IMR-90 (cell line): ENCODE measurements at places on chromosomes 12 and 14.
A peak's percentile ranks its signal among the peaks of the same experiment; 100 is the strongest.

GRCh38 chr12:128421375-128421774 is 154.4 kb downstream of the TMEM132C start:
- no peak for DNase-seq

DNA sequence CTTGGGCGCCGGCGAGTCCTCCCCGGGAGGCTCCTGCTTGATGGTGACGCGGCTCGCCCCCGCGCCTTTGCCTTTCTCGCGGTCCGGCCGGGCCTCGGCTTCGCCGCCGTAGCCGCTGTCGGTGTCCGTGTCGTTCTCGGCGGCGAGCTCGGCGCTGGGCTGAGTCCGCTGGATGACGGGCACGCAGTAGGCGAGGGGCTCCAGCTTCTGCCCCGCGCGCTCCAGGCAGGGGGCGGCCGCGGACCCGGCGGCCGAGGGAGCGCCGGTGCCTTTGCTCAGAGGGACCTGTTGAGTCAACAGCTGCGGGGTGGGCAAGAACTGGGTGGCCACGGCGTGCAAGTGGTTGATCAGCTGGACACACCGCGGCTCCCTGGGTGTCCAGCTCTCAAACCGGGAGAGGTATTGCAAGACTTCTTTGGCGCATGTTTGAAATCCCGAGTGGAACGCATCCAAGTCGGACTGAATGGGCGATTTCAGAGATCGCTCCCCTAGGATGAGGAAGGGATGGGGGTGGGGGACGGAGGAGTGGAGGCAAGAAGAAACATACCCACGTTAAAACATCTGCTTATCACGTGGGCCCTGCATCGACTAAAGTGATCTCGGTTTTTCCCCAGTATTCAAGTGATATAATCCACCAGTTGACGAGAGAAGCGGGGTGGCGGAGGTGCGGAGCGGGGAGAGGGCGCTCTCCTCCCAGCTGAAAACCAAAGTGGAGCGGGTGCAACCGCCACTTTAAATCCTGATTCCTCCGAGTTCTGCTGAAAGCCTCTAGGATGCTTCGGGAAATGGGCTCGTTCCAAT is 2.0 kb downstream of the BHLHE41 start:
- peak; percentile 79 for DNase-seq

GRCh38 chr14:76926521-76927251 is 100.5 kb downstream of the LRRC74A start:
- peak; percentile 58 for DNase-seq

- peak; percentile 81 for DNase-seq
These were observed 165.3 kb downstream of the SNAPC1 start for GRCh38 chr14:61927520-61927919.

DNA sequence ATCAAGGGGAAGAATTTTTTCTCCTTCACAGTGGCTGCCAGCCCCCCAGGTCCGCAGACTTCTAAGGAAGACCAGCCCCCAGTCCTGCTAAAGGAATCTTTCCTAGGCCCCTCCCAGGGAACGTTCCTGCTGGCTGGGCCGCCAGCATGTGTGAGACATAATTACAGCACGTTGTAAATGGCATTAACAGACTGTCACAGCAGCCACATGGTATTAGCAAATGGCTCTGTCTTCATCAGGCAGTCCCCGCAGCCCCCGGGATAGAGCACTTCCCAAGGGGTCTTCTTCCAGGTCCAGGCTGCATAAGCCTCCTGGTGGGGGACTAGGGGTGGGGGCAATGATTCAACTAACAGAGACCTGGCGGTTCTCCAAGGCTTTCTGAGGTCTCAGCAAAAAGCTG is 34.9 kb upstream of the FAM222A start:
- DNase-seq = no peak

- DNase-seq = peak; percentile 66
These were observed at the start of gene PRIM1 for GRCh38 chr12:56751712-56752598. Gene PRIM1 (minus strand): TSS chr12:56752323. CDS start chr12:56752298, 25 bp downstream.

- no peak for DNase-seq
These were observed 4.0 kb downstream of the BTG1 start for GRCh38 chr12:92141591-92142121.

DNA sequence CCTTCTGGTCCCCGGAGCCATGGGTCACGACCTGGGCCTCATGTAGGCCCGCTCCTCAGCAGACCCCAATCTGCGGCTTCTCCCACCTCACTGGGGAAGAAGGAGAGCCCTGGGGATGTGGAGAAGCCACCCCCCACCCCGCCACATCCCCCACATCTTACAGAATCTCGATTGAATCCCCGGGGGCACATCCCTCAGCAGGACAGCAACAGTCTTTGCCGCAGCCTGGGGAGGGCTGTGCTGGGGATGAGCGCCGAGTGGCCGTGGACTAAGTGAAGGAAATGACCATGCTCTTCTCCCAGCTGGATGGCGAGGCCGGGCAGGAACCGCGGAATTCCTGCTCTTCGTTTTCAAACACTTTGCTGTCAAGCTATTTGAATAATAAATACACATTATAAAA is 169.0 kb upstream of the RTL1 start:
- DNase-seq = peak; percentile 30

- no peak for DNase-seq
These were observed 174.9 kb downstream of the KTN1 start for GRCh38 chr14:55754871-55755270.

- no peak for DNase-seq
These were observed 6.6 kb upstream of the ABCD2 start for GRCh38 chr12:39626033-39626814.

DNA sequence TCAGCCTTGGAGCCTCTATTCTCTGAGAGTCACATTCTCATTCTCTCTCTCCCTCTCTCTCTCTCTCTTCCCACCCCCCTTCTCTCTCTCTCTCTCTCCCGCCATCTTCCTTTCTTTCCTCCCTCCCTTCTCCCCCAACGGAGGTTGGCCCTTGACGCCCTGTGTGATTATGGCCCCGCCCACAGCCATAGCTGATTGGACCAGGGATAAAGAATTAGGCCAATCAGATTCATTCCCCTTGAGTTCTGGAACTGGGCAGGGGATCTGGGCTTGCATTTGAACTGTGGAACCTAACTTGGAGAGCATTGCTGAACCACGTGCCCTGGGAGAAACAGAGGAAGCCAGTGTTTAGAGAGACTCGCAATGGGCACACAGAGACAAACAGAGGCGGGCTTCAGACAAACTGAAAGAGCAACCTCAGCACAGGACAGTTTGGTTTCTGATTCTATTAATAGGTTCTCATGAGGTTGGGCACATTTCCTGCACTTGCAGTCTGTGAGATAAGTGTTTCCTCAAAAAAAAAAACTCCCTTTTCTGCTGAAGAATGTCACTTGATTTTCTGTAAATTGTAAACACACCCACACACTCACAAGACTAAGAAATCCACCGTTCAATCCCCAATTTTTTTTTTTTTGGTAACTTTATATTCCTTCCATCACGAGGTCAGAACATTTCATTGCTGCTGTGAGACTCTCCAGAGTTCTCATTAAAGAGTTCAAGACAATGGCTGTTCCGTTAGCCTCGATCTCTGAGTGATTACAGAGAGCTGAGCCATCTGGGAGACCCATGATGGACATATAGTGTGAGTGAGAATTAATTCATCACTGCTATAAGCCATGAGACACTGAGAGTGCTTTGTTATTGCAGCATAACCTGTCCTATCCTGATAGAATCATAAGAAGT is 3.5 kb upstream of the P2RX7 start:
- DNase-seq = peak; percentile 27

- no peak for DNase-seq
These were observed 61.7 kb downstream of the EMP1 start for GRCh38 chr12:13258197-13258596.

DNA sequence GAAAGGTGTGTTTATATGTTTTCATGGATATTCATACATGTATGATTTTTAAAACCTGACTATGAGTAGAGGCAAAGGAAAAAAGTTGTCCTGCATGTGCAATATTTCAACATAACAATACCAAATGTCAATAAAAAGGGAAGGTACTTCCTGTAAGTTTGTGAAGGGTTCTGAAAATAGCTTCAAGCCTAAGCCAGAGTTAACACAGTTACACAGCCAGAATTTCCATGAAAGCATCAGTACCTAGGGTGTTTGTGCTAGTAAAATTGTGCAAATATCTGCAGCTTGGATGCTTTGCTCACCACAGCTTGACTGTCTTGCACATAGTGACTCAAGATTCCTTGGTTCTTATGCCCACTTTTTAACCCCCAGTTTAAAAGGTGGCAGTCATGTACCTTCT is 193.1 kb upstream of the FAR2 start:
- no peak for DNase-seq

- DNase-seq = peak; percentile 23
These were observed 1.2 kb downstream of the KCNJ8 start for GRCh38 chr12:21773263-21773741.

DNA sequence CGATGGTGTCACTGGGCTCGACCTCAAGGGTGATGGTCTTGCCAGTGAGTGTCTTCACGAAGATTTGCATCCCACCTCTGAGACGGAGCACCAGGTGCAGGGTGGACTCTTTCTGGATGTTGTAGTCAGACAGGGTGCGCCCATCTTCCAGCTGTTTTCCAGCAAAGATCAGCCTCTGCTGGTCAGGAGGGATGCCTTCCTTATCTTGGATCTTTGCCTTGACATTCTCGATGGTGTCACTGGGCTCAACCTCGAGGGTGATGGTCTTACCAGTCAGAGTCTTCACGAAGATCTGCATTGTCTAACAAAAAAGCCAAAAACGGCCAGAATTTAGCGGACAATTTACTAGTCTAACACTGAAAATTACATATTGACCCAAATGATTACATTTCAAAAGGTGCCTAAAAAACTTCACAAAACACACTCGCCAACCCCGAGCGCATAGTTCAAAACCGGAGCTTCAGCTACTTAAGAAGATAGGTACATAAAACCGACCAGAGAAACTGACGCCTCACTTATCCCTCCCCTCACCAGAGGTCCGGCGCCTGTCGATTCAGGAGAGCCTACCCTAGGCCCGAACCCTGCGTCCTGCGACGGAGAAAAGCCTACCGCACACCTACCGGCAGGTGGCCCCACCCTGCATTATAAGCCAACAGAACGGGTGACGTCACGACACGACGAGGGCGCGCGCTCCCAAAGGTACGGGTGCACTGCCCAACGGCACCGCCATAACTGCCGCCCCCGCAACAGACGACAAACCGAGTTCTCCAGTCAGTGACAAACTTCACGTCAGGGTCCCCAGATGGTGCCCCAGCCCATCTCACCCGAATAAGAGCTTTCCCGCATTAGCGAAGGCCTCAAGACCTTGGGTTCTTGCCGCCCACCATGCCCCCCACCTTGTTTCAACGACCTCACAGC is 717 bp downstream of the UBC start:
- peak; percentile 68 for DNase-seq

DNA sequence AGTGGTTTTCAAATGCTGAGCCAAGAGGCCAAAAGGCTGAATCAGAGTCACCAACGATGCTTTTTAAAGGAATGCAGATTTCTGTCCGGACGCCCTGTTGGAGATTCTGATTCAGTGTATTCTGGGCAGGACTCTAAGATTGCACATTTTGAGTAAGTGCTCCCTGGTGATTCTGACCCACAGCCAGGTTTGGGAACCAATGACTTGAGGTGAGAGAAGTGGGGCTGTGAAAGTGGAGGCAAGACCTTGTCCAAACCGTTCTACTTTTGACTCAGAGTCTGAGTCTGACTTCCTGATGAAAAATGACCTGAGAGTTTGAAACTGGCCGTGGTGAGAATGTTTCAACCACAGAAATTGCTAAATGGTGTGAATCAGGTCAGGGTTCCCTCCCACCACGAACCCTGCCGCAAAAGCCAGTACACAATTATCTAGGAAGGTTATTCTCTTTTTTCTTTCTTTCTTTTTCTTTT is 90.2 kb downstream of the NTN4 start:
- peak; percentile 89 for DNase-seq

- DNase-seq = no peak
These were observed 40.8 kb upstream of the OTOGL start for GRCh38 chr12:80058586-80058985.

GRCh38 chr14:40003773-40004172 is 571.5 kb upstream of the FBXO33 start:
- no peak for DNase-seq

GRCh38 chr14:72521968-72522741 is 371.7 kb downstream of the DPF3 start:
- DNase-seq = peak; percentile 57

GRCh38 chr12:127133675-127134335 is 1133.2 kb upstream of the TMEM132C start:
- no peak for DNase-seq

DNA sequence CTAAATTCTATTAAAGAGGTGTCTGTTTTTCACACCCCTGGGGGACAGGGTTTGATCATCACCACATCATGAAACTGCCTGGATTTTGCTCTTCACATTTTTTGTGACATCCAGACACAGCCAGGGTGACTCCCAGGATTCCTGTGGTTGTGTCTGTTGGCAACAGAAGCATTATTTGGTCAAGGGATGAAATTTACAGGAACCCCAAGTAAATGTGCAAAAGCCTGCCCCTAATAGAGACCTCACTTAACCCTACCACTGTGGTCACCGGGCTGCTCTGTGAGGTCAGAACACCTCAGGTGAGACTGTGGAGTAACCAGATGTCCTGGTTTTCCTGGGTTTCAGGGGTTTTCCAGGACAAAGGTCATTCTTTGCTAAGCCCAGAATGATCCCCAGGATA is 103.8 kb downstream of the DAD1 start:
- no peak for DNase-seq

DNA sequence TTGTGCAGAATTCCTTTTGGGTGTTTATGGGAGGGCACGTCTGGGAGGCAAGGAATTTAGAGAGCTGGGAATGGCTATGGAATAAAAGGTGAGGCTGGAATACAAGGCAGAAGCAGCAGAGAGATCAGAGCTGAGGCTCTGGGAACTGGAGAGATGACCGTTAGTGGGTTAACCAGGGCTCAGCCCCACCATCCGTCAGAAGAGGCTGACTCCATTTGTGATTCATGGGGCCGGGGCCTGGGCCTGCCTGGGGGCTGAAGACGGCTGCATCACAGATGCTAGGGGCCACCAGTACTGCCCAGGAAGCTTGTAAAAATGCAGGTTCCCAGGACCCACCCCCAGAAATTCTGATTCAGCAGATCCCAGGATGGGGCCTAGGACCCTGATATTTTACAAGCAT is 398.1 kb downstream of the MED13L start:
- no peak for DNase-seq

DNA sequence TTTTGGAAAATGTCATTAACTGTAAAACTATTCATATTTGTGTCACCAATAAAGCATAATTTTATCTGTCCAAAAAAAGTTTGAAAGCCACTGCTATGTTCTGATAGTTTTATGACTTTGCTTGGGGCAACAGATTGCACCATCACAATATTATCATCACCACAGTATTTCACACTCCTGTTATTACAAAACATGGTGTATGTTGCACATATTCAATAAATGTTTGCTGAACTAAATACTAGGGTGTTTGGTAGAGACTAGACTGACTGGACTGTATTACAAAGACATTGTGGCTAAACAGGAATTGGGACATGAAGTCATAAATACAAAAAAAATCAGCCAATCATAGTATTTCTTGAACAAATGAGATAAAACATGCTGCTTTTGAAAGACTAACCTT is 55.1 kb downstream of the PAWR start:
- peak; percentile 9 for DNase-seq
